ENCODE measurements at places on chromosomes 11 and 22.

DNA sequence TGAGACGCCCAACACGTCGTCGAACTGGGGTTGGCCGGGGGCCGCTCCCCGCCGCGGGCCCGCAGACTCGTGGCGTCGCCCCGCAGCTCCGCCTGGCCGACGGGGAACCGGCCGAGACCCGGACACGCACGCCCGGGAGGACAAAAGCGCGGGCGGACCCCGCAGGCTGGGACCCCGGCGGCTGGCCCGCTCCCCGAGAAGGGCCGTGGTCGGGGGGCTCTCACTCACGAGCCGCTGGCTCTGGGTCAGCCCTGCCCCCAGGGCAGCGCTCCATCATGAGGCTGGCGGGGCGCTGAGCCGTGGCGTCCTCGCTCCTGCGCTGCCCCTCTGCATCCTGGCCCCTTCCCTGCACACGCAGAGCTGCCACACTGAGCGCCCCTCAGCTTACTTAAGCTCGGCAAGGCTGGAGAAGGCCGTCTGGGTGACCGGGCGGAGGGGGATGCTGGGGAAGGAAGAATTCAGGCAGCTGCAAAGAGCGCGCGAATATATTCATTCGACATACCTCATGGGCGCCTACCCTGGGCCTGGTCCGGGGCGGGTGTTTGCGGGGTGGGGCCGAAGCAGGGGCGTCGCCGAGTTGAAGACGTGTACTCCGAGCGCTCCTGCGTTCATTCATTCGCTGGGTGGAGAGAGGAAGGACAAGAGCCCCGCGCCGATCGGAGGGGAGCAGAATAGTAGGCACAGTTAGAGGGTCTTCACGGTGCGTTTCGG is 579 bp upstream of the CYB5R2 start:
- no peak for DNase-seq

DNA sequence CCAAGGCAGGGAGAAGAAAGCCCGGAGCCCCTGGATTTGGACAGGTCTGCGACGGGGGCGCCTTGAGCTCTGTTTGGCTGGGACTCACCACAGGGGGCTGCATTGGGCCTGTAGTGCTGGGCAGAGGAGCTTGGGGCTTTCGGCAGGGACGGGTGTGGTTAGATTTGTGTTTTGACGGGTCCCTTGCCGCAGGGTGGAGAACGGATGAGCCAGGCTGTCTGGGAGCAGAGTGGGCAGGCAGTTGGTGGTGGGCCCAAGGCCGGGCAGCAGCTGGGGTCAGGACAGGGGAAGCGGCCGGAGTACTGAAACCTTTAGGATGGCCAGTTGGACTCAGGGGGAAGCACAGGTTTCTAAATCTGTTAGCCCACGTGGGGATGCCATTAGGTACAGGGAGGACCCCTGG is 13.4 kb downstream of the C11orf24 start:
- DNase-seq, result no peak

DNA sequence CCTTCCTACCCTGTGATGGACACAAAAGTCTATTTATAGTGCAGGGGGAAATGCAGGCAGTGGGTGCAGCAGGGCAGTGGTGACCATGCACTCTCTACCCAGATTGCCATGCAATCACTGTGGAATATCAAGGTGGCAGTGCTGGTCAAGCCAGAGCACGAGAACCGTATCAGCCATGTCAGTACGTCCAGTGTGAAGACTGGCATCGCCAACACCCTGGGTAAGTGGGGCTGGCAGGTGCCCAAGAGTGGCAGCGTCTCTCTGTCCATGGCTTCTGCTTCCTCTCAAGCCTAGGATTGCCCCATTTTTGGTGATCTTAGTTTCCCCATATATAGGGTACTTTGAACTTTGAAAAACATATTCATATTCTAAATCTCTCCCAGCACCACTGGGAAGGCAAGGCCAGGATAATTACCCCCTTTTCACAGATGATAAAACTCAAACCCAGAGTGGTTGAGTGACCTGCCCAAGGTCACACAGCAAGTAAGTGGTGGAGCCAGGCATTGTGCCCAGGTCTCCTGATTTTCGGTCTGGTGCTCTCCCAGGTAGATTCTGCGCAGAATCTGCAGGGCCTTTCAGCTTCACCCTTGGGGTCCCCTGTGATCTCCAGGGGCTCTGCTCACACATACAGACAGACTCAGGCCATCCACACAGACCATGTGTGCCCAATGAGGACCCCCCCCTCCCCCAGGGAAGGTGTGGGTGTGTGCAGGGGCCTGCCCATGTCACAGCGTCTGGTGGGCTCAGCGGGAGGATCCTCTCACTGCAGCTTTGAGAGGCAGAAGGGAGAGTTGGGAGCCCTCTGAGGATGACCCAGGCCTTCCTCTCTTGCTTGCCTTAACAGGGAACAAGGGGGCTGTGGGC is 7.1 kb downstream of the INPPL1 start:
- no peak for DNase-seq

- DNase-seq, result no peak
These were observed 739 bp downstream of the CELSR1 start for GRCh38 chr22:46536537-46537224.

DNA sequence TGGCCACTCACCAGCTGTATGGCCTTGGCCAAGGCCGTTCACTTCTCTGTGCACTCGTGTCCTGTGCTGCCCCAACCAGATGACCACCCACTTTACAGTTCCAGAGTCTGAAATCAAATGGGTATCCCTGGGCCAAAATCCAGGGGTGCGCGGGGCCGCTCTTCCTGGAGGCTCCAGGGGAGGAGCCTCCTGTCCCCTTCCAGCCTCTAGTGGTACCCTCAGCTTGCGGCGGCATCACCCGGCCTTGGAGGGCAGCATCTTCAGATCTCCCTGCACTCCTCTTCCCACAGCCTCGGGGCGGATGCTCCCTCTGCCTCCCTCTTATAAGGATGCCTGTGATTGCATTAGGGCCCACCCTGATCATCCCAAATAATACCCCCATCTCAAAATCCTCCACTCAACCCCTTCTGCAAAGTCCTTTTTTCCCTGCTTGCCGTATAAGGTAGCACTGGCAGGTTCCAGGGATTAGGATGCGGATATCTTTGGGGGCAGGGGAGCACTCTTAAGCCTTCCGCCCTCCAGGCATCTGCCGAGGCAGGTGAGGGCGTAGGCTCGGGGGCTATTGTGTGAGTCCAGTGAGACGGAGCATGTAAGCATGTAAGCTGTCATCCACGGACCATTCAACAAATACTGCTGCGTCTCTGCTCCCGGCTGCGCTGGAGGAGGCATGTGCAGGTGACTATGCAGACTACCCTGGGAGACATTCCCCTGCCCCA is 24.4 kb upstream of the SHISAL1 start:
- DNase-seq, result no peak

DNA sequence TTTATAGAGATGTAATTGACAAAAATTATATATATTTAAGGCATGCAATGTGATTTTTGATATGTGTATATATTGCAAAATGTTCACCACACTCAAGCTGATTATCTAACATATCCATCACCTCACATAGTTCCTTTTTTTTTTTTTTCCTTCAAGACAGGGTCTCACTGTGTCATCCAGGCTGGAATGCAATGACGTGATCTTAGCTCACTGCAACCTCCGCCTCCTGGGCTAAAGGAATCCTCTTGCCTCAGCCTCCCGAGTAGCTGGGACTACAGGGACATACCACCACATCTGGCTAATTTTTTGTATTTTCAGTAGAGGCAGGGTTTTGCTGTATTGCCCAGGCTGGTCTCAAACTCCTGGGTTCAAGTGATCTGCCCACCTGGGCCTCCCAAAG is 65.1 kb upstream of the SLC35C1 start:
- no peak for DNase-seq

- no peak for DNase-seq
These were observed 27.0 kb downstream of the ART5 start for GRCh38 chr11:3614742-3615171.

All from NCI-H187 (cell line).